ENCODE measurements at places on chromosomes 3 and 15.

GRCh38 chr3:48407542-48408099 is 22.3 kb downstream of the PLXNB1 start:
- peak; percentile 0 for DNase-seq

GRCh38 chr3:110791995-110792686 is 279.5 kb upstream of the NECTIN3 start:
- DNase-seq: no peak

DNA sequence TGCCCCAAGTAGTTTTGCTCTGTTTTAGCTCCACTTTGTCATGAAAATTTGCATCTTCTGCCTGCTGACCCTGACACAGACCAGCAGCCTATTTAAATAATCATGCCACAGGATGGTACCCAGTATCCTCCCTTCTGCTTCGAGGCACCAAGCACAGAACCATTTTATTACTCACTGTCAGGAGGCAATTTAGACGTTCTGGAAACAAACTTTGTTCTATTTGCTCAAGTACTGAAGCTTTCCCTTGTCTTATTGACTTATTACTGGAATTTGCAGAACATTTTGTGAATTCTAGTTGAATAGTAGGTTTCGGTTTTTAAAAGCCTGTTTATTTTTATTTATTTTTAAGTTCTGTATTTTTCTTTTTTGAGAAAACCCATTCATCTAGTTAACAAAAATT is 279.6 kb upstream of the GADL1 start:
- no peak for DNase-seq

GRCh38 chr3:66326340-66326739 is 105.5 kb downstream of the SLC25A26 start:
- no peak for DNase-seq
